ENCODE measurements at places on chromosomes 16 and 17.

DNA sequence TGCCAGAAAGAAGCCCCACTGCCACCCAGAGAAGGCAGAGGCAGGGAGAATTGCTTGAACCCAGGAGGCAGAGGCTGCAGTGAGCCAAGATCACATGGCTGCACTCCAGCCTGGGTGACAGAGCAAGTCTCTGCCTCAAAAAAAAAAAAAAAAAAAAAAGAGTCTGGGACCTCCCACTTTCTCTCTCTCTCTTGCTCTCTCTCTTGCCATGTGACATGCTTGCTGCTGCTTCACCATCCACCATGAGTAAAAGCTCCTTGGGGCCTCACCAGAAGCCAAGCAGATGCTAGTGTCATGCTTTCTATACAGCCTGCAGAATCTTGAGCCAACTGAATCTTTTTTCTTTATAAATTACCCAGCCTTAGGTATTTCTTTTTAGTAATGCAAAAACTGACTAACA is 21.5 kb upstream of the SRSF1 start:
- DNase-seq, result no peak

GRCh38 chr17:58153671-58154070 is 5.5 kb downstream of the OR4D1 start:
- no peak for DNase-seq

GRCh38 chr17:22272363-22273146 is 580.2 kb downstream of the KCNJ18 start:
- no peak for DNase-seq

GRCh38 chr17:61584866-61585265 is 6.2 kb downstream of the NACA2 start:
- DNase-seq, result no peak

DNA sequence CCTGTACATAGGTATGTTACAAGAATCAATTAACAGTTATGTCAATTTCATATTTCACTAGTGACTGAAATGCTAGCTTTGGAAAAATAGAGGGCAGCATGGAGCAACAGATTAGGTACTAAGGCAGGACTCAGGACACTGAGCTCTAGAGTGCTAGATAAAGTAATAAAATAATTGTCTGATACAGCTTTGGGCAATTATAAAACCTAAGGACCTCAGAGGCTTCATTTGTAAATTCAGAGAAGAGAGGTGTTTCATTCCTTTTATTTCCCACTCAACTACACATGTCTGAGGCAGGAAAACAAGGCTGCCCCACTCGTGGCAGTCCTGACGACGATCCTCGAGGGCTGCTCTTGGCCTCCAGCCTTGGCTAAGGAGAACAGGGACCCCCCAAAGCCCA is 81.5 kb downstream of the CA4 start:
- no peak for DNase-seq

- DNase-seq, result no peak
Measured at GRCh38 chr16:22189473-22190080, 16.5 kb upstream of the EEF2K start.

- no peak for DNase-seq
Measured at GRCh38 chr17:55273579-55274354, 9.0 kb downstream of the HLF start.

DNA sequence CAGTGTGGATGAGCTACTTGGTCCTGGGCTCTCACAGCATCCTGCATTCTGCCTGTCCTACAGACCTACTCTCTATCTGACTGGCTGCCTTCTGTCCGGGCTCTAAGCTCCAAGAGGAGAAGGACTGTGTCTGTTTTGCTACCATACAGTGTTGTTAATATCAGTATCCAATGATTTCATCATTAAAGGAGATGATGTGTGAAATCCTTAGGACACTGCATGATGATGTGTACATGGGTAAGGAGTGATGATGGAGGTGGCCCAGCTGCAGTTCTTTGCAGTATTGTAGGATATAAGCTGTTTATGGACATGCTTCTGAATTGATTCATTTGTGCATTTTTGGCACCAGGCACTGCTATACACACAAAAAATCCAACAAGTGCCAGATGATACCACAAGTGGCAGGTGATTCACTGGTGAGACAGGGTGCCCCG is 536.9 kb upstream of the CDH11 start:
- no peak for DNase-seq

- no peak for DNase-seq
Measured at GRCh38 chr17:75531721-75532072, 6.2 kb downstream of the LLGL2 start.

DNA sequence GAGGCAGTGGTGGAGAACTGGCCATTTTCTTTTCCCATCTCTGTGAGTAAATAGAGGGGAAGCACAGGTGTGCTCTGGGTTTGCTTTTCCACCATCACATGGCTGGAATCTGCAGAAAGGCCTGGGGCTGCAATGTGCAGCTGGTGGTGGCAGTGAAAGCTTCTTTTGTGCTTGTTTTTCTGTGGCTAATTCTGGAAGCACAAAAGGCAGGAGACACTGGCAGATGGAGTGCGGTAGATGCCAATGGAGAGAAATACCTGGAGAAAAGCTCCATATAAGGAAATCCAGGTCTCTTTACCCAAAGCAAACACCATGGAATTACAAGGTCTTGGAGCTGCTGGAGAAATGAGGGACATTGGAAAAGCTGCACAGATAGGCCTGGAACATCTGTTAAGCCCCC is 146.9 kb downstream of the HAPSTR1 start:
- no peak for DNase-seq

DNA sequence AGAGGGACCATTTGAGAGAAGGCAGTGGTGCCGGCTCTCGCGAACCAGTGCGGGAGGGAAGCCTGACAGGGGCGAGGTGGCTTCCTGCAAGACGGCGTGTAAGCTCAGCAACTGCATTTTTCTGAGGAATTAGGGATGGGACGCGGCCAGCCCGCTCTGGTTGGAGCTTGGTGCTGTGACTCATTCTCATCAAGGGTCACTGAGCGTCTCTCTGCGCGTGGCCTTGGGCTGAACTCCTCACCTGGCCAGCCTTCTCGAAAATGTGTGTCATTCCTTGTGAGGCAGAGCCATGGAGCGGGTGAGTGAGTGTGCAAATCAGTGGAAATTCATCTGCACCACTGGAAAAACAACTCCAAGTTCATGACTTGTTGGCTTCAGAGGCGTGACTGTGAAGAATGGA is 52.8 kb downstream of the NTN1 start:
- no peak for DNase-seq

GRCh38 chr17:54063639-54064038 is 240.9 kb downstream of the KIF2B start:
- no peak for DNase-seq

DNA sequence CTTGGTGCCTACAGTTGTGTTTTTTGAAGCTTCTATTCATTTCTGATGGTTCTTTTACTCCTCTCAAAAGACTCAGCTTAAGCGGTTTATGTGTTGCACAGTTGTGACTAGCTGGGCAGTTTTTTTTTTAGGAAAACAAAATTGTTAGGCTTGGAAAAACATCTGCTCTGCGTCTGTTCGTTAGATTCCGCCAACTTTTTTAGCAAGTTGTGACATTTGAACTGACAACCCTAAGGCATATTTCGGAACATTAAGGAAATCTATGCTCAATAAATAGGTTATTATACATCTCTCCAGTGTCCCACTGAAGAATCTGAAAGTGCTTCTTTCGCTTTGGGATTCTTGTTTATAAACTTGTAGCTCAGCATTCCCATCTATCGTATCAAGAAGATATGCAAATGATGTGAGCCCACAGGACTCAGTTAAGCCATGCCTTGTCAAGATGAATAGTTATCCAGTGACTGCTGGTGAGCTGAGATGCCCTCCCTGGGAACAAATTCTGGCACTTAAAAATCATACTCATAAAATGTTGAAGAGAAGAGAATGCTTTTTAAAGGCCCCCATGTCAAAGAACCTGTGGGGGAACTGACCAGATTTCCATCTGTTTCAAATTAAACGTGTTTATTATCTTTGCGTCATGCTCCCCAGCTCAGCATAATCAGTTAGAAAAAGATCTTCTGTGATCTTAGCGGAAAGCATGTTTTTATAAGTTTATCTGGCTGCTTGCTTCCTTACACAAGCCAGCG is 109.0 kb upstream of the FAM20A start:
- no peak for DNase-seq

DNA sequence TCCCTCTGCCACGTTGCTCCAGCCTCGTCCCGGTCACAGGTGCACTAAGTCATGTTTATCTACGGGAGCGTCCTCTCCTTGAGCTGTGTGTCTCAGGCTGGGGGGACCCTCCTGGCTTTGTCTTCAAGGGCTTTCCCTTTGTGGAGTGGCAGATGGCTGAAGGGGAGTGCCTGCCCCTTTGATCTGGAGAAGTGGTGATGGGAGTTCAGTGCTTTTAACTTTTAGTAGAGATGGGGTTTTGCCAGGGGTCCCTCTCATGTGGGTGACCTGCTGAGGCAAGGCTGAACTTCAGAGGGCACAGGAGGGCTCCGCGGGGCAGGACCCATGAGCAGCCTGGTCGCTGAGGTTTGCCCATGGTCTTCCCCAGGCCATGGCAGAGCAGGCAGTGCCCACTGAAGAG is 73.1 kb upstream of the CDC42EP4 start:
- DNase-seq, result no peak

- no peak for DNase-seq
Measured at GRCh38 chr16:83651871-83652270, 155.9 kb upstream of the HSBP1 start.

DNA sequence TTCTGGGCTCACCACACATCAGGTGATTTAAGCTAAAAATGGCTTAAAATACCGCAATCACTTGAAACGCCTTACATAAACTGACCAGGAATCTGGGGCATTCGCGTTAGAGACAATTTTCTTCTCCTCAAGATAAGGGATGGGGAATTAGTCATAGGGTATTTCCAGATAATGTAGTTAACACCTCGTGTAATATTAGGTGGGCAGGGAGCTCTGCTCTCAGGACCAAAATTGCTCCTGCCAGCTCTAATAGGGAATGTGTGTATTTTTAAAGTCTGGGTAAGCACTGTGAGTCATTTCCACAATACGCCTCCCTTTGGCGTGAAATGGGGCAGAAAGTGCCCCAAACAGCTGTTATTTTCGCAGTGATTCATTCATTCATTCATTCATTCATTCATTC is 408.6 kb downstream of the MAF start:
- DNase-seq, result no peak

DNA sequence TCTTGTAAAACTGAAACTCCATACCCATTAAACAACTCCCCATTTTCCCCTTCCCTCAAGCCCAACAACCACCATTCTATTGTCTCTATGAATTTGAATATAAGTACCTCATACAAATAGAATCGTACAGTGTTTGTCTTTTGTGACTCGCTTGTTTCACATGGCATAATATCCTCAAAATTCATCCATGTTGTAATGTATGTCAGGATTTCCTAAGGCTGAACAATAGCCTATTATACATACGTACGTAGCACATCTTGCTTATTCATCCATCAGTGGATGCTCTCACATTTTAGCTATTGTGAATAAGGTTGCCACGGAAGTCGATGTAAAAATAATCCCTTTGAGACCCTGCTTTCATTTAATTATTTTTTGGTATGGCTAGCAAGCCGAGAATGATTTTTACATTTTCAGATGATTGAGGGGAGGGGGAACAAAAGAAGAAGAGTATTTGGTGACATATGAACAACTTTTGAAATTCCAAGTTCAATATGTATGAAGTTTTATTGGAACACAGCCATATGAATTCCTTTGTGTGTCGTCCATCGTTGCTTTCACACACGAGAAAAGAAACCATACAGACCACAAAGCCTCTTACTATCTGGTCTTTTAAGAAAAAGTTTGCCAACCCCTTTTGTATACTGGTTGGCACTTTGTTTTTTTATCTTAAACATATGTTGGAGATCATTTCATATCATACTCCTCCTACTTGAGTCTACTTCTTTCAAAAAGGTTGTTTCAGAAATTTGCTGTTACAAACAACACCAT is 371.2 kb downstream of the NPIPA8 start:
- DNase-seq, result no peak

- no peak for DNase-seq
Measured at GRCh38 chr16:73713778-73714495, 582.7 kb upstream of the PSMD7 start.

GRCh38 chr16:85610059-85610445 is 3.1 kb upstream of the GSE1 start:
- DNase-seq, result no peak

GRCh38 chr17:80323982-80324381 is 63.3 kb downstream of the RNF213 start:
- DNase-seq, result no peak

DNA sequence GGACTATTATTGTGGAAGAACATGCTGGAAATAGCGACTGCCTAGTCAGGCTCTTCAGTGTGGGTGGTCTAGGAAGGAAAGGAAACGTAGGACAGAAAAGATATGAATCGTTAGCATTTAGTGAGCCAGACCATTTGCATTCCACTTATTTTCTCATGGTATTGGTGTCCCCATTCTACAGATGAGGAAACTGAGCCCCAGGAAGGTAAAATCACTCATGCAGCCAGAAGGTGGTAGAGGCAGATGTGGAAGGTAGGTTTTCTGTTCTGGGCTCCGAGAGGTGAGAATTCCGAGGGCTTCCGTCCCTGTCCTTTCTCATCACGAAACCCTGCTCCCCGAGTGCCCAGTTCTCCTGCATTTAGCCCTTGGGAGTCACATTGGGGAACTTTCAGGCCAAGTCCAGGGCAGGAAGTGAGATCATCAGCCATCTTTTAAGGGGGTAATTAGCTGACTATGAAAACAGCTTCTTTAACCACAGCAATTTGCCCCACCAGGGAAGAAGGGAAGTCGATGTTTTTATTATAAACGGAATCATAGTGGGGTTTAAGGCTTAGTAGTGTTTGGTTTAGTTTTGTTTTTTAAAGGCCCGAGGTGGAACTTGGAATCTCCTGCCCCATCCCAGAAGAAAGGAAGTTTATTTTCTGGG is 110.7 kb upstream of the IRX3 start:
- DNase-seq, result no peak

DNA sequence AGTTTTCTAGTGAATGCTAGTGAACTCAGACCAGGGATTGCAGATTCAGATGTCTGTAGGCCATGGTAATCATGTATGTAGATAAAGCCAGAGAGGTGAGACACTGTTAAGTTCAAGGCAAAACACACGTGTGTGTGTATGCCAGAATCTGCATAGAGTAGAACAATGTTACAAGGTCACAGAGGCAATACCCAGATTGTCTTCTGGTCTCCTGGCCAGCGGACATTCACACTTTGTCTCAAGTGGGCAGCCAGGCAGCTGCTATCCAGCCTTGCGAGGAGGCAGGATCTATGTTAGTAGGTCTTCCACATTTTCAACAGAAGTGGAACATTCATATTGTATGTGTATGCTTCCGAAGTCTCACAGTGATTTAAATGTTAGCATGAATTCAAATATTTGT is 244.4 kb downstream of the FTO start:
- DNase-seq, result no peak

DNA sequence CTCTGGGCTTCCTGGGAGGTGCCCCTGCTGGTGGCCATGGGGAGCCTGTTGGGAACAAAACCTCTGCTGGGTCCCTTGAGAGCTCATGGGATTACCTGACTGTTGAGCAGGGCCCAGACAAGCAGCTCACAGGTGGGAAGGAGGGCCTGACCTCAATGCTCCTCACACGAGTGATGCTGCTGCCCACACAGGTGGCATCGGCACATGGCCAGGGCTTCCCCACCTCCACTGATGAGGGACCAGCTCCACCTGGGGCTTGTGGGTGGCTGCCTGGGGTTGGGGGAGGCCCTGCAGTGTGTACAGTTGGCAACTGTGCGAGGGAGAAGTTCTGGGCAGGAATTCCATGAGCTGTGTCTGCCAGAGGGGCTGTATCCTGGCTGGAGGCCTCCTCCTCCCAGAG is 87.8 kb upstream of the NLRP1 start:
- no peak for DNase-seq

Measured in stimulated activated CD8-positive, alpha-beta memory T cell treated with anti-CD3 and anti-CD28 coated beads, Interleukin-4, amount 100 ng/mL, for 1 hour (primary cell).